ENCODE measurements at places on chromosomes 11 and 22.
A peak's percentile ranks its signal among the peaks of the same experiment; 100 is the strongest.

GRCh38 chr11:64810891-64811272, 531 bp upstream of the MEN1 start:
- DNase-seq: no peak

DNA sequence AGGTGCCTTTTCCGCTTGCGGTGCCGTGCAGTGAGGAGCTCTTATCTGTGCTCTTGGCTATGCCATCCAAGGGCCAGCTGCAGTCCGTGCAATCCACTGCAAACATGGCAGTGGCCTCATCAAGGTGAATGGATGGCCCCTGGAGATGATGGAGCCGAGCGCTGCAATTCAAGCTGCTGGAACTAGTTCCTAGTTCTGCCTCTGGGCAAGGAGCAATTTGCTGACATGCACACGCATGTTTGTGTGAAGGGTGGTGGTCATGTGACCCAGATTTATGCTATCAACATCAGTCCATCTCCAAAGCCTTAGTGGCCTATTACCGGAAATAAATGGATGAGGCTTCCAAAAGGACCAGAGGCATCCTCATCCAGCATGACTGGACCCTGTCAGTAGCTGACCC, 3.1 kb upstream of the EHD1 start:
- no peak for DNase-seq

- DNase-seq: no peak
Measured at GRCh38 chr22:43823911-43824665, 12.0 kb upstream of the EFCAB6 start.

DNA sequence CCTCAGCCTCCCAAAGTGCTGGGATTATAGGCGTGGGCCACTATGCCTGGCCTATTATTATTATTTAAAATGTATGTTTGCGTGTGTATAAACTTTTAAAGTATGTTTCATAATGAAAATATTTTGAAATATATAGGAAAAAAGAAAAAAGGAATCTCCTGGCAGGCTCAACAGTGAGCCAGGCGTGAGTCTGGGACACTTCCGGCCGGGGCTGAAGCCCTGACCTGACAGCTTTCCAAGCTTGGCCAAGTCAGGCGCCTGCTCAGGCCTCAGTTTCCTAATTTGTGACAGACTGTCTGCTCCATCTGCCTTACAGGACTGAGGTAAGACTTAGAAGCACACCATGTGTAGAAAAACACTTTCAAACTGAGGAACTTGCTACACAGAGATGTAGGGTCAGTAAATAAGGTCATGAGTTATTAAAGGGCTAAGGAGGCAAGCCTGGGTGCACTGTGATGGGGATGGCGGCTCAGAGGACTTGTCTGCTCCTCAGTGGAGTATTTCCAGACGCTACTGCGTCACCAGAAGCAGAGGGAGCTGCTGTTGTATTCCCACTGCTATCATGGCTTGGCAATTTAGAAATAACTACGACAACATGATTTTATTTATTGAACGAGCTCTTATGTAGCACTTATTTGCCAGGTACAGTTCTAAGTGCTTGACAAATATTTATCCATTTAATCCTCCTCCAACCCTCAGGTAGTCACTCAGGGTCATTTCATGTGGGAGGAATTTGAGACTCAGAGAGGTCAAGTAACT, 100.1 kb downstream of the PRR5L start:
- DNase-seq: no peak

- DNase-seq: no peak
Measured at GRCh38 chr11:128830290-128831173, 36.6 kb downstream of the KCNJ1 start.

DNA sequence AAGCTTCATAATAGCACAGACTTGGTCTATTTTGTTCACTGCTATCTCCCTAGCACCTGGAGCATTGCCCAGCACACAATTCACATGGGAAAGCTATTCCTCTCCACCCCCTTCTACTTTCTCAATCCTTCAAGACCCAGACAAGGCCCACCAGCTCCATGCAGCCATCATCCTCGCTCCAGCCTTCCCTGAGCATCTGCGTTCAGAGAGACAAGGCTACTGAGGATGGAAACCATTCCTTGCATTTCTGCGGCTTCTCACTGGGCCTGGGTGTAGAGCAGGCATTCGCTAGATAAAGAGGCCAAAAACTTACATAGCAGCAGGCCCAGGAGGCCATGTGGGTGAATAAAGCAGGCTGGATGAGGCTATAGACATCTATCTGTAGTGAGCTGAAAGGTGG, 530.8 kb downstream of the BUD13 start:
- DNase-seq: no peak

DNA sequence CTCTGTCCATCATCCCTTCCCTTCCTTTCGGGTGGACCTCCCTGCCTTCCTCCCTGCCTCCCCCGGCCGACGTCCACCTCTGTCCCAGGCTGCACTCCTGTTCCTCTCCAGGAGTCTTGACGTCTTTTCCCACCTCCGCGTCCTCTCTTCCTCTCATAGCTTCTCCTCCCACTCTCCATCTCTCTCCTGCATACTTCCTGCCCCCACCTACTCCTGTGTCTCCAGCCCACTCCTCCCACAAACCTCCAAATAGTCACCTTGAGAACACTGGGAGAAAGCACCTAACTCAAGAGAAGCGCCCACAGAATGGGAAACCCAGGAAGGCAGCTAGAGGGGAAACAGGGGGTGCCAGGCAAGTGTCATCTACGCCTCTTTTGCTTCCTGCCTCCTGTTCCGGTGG, 60.8 kb downstream of the PDE2A start:
- no peak for DNase-seq

DNA sequence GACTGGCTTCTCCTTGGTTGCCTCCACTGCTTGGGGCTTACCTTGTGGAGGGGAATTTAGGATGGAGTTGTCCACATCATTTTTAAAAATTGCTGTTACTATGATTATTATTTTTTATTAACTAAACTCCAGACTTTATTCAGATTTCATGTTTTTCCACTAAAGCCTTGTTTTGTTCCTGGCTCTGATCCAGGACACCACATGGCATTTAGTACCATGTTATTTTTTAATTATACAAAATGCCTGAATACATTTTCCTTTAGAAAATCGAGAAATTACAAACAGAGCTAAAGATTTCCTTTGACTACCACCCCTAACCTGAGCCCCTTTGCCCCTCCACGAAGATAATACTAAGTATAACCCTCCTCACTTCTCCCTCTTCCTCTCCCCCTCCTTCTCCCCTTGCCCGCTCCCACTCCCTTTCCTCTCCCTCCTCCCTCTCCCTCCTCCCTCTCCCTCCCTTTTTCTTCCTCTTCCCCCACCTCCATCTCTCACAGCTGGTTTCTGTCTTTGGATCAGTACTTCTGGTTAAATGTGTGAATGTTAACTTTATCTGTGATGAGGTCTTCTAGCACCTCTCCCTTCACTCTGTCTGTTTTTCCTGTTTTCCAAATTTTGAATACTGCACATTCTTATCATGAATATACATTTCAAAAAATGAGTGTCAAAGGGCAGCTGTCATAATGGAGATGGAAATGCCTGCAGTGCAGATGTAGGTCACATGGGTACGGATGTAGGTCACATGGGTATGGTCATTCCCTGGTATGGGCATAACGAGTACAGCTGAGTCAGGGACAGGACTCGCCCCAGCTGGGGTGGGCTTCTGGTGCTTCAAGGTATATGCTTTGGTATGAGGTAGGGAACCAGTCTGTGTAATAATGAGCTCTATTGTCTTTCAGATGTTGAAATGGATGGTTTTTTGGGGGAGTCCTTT, 54.4 kb upstream of the OR4B1 start:
- no peak for DNase-seq

- DNase-seq: no peak
Measured at GRCh38 chr11:11782532-11783110, 59.2 kb upstream of the USP47 start.

DNA sequence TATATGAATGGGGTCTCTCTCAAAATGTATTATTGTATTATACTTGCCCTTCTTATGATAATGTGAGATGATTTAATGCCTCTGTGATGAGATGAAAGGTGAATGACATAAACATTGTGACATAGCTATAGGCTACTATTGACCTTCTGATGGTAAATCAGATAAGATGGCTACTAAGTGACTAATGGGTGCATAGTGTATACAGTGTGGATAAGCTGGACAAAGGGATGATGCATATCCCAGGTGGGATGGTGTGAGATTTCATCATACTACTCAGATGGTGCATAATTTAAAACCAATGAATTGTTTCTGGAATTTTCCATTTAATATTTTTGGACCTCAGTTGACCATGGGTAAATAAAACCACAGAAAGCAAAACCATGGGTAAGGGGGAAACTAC, 243.5 kb downstream of the SBF2 start:
- peak; percentile 14 for DNase-seq

- DNase-seq: no peak
Measured at GRCh38 chr22:47784367-47784983, 1022.0 kb downstream of the TBC1D22A start.

DNA sequence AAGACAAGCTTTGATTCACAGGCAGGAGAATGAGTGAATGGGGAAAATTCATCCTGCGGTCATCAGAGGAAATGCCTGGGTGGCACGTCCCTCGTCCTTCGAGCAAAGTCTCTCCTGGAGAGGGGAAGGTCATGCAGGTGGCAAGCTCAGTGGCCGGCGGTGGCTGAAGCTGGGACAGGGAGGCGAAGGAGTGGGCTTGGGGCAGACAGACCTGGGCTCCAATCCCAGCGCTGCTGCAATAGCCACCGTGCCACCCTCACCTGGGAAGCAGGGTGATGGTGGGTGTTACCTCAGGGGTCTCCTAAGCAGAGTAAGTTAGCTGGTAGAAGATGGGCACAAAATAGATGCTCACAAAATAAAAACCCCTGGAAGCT, 22.4 kb upstream of the CACNG2 start:
- DNase-seq: no peak

DNA sequence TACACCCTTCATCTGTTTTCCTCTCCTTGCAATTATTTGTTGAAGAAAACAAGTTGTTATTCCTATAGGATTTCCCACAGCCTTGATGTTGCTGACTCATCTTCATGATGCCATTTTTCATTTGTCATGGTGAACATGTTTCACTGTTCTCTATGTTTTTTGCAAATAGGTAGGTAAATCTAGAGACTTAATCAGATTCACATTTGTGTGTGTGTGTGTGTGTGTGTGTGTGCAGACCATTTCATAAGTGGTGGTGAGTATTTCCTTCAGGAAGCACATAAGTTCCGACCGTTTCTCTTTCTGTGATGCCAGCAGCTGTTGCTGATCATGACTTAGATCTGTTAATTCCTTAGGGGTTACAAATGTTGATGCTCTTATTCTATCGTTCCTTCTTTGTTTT, 80.3 kb upstream of the IZUMO1R start:
- no peak for DNase-seq

DNA sequence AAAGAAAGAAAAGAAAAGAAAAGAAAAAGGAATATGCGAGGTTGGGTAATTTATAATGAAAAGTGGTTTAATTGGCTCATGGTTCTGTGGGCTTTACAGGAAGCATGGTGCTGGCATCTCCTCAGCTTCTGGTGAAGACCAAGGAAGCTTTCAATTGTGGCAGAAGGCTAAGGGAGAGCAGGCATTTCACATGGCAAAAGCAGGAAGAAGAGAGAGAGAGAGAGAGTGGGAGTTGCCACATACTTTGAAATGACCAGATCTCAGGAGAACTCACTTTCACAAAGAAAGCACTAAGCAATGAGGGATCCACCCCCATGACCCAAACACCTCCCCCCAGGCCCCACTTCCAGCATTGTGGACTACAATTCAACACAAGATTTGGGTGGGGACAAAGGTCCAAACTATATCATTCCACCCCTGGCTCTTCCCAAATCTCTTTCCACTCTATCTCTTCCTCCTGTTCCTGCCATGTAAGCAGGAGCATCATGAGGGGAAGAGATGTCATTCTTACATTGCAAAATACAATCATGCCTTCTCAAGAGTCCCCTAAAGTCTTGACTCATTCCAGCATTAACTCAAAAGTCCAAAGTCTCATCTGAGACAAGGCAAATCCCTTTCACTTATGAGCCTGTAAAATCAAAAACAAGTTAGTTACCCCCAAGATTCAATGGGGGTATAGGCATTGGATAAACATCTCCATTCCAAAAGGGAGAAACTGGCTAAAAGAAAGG, 38.9 kb downstream of the LINC01488 start:
- peak; percentile 34 for DNase-seq

- no peak for DNase-seq
Measured at GRCh38 chr11:86416494-86416893, 41.8 kb downstream of the CCDC81 start.

DNA sequence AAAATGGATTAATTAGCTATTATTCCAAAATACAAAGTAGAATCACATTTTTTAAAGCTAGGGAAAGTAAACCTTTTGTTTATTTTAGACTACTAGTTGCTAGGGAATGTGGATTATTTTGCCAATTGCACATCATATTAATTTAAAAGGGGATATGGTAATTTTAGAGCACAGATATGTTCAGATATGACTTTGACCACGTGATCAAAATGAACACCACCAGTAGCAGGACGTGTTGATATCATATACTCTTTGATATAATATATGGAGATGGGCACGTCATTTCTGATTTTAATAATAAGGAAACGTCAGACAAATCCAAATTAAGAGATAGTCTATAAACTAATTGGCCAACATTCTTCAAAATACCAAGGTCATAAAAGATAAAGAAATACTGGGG, 1188.3 kb upstream of the CNTN5 start:
- no peak for DNase-seq

GRCh38 chr11:100672498-100673033, 14.5 kb upstream of the ARHGAP42 start:
- no peak for DNase-seq

DNA sequence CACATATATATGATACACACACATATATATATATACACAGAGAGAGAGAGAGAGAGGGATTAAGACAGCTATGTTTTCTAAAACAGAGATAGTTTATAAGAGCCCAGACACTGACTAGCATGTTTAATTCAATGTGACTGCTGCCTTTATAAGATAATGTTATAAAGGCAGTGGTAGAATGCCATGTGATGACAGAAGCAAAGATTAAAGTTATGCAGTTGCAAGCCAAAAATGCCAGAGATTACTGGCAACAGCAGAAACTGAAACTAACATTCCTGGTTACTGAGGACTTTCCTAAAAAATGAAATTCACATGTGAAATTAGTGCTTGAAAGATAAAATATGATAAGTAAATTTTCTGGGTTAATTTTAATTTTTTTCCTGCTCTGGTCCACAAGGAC, 1888.9 kb downstream of the LRRC4C start:
- no peak for DNase-seq

DNA sequence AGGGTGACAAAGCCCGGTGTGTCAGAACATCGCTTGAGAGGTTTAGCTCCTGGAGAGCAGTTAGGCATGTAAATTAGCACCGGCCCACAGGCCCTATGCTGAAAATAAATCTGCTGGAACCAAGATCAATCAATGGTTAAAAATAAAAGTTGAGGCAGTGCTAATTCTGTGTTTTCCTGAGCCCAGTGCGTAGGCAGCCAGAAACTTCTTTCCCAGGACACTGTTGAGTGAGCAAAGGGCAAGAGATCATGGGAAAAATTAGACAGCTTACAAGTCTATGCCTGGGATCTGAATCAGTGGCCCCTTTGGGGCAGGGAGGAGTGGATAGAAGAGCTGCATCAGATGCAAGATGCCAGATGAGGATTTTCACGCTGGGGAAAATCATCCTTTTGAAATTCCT, 539.2 kb downstream of the BUD13 start:
- DNase-seq: no peak

- no peak for DNase-seq
Measured at GRCh38 chr11:62752177-62752785, 1.7 kb downstream of the ZBTB3 start.

GRCh38 chr11:63843041-63843440, 4.1 kb downstream of the MARK2 start:
- DNase-seq: no peak
